ENCODE measurements at places on chromosomes 1 and 21.

GRCh38 chr1:176770066-176770465 lies 307.1 kb downstream of the PAPPA2 start:
- DNase-seq, result no peak

GRCh38 chr1:44200336-44200735 lies 12.9 kb upstream of the DMAP1 start:
- DNase-seq, result no peak

DNA sequence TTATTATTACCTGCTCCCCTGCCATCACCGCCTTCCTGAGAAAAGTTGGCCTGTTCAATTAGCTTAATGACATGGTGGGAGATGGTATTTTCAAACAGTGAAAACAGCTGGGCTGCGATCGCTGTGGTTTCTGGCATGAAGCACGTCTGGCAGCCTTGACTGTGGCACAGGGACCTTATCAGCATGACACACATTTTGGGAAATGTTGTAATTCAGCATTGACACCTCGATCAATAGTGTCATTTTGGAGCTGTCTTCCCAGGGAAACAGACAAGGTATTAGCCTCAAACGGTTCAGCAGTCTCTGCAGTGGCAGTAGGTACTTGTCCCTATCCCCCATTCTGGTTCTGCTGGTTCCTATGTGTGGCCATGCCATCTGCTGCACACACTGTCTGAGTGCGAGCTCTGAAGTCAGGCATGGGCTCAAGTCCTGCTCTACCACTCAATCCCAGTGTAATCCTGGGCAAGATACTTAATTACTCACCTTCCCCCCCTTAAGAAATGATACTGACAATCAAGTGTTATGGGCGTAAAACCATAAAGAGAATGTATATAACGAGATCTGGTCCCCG lies 154.5 kb upstream of the KCND3 start:
- no peak for DNase-seq

- no peak for DNase-seq
Observed at GRCh38 chr1:147628441-147628840, 41.9 kb downstream of the ACP6 start.

DNA sequence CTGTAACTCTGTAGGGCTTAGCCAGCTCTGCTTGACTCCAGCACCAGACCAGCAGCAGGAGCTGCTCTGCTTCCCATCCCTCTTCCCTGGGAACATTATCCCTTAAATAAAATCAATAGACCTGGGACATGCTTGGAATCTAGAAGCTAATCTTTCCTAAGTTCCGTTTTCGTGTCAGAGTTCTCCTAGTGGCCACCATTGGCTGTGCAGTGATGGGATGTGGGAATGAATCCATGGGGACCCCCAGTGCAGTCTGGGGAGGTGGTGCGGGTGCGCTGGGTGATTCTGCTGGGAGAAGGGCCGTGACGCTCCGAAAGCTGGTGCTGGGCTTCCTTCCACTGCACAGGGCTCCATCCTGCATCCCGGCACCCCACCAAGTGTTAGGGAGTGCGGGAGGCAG lies 202.7 kb downstream of the CAMTA1 start:
- DNase-seq, result no peak

DNA sequence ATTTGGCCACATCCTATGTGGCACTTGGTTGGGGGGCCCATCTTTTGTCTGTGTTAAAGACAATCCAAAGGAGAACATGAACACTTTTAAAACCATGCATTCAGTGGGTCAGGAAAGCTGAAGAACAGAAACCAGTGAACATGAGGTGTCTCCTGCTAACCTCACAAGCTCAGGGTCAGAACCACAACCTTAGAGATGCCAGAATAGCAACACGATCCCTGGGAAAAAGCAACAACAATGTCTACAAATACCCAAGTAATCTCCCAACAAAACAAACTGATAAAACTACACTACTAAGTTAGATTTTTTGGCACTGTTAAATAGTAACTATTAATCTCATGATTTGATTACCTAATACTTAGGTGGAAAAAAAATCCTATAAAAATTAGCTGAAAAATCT lies 34.1 kb upstream of the GNG4 start:
- no peak for DNase-seq

DNA sequence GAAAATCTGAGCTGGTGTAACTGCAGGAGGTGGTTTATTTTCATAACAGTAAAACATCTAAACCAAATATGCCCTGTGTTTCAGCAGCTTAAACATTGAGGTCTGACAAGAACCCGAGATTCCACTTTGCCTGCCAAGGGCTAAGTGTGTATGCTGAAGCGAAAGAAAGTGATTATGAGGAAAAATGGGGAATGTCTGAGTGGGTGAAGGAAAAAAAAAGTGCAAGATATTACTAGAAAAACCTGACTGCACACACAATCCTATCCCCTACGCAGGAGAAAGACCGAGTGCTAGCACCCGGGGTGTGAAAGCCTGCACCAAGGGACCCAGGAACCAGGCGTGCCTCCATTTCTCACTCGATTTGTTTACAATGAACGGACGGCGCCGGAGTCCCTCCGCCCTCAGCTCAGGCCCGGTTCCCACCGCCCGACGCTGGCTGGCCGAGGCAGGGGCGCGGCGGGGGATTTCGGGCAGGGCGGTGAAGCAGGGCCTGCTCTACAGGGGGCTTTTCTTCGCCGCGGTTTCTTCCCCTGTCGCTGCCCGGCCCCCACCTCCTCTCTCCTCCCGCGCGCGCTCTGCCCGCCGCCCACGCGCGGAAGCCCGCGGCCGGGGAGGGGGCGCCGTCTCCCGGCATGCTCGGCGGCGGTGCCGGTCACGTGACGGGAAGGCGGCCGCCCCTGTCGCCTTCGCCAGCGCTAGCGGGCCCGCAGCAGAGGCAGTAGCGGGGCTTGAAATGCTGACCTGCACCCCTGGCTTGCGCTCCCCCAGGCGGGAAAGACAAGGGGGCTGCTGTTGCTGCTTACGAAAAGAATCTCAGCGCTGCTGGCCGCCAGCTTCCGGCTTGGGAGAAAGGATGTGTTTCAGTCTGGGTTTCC lies 35.9 kb downstream of the ITPKB start:
- DNase-seq, result peak; percentile 94

GRCh38 chr1:245605480-245606156 lies 450.8 kb downstream of the KIF26B start:
- no peak for DNase-seq

DNA sequence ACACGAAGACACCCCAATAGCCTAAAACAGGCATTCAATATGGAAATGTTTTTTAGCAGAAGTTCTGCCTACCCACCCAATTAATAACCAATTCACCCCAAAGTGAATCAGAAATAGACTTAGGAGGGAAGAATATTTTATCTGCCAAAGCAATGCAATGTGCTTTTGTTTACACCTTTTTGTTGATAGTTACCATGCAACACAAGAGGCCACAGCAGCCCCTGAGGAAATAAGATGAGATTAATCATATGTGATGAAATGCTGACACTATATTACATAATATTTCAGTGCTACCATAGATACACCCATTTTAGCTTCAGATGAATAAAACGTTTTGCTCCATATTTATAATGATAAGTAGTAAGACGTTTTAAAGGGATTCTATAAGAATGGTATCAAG lies 60.9 kb upstream of the RGS2 start:
- no peak for DNase-seq

DNA sequence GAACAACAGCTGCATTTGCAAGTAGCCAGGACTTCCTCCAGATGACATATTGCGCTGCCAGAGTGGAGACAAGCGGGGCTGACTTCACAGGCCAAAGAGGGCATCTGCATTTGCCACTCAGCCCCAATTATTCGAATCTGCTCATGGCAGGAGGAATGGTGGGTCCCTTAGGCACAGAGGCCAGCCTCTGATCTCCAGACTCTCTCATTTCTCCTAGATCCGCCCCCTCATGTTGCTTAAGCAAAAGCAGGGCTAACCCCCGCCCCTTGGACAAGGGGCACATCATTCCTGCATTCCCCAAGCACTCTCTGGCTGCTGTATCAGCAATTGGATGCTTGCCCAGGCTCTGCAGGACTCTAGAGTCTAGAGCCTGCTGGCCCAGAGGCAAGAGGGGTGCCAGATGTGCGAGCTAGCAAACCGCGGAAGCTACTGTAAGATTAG lies 262.4 kb downstream of the ST6GALNAC3 start:
- no peak for DNase-seq

- DNase-seq, result peak; percentile 70
Observed at GRCh38 chr1:224503161-224504118, 68.8 kb upstream of the WDR26 start.

DNA sequence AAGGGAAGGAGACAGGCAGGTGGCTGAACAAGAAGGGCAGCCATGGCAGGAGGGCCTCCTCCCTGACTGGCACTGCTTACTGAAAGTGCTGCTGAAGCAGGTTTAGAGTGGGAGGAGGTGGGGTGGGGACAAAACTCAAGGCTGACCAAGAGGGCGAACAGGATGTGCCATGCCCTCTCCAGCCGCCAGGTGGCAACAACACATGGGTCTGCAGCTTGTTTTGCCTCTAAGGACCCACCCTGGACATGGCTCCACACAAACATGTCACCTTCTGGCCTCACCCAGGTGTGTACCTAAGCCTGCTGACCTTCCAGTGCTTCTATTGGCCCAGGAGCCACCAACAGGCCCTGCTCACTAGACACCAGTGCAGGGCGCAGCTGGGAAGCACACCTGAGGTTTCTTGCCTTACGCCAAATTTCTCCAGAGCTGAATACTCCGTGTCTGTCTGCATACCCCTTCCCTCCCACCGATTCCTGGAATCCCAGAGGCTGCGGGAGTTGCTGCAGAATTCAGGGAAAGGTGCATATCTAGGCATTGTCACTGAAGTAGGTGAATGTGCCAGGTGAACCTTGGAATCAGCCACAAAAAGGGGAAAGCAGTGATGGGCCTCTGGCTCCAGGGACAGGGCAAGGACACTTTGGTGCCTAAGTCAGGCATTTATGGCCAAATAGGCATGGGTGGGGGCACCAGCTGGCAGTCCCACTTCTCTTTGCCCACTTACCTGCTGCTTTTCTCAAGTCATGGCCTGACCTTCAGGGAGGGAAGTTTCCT lies 5.3 kb downstream of the PSRC1 start:
- peak; percentile 81 for DNase-seq

- no peak for DNase-seq
Observed at GRCh38 chr1:230906226-230906625, 37.9 kb upstream of the C1orf198 start.

DNA sequence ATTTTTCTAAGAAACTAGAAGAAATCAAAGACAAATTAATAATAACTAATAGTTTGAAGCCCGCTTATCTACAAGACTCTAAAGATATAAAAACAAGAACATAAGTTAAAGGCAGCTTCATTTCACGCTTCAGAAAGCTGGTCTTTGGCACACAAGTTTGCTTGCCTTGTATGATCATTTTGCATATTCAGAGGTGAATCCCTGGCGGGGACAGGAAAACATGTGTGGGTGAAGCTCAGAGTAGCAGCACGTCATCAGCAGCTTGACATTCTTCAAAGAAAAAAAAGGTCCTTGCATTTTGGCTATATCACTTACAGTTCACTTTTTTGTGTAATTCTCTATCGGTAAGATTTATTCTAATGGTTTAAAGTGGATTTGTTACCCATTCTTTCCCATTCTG lies 1911.8 kb downstream of the MRPL39 start:
- no peak for DNase-seq

DNA sequence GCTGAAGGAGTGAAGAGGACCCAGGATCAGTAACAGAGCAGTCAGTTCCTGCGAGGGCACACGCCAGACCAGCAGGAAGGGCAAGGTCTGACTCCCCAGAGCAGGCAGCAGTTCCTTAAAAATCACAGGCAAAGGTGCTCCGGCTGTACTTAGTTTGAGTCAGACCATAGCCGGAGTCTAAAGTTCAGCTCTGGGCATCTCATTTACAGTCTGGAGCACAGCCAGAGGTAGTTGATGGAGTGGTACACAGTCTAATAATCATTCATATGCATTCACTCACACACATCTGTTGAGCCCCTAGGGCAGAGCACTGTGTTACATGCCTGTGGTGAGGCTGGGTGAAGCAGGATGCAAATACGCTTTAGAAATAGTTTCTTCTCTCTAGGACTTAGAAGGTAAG lies 7.3 kb upstream of the AMIGO1 start:
- no peak for DNase-seq

- no peak for DNase-seq
Observed at GRCh38 chr1:218527737-218528136, 182.6 kb downstream of the TGFB2 start.

DNA sequence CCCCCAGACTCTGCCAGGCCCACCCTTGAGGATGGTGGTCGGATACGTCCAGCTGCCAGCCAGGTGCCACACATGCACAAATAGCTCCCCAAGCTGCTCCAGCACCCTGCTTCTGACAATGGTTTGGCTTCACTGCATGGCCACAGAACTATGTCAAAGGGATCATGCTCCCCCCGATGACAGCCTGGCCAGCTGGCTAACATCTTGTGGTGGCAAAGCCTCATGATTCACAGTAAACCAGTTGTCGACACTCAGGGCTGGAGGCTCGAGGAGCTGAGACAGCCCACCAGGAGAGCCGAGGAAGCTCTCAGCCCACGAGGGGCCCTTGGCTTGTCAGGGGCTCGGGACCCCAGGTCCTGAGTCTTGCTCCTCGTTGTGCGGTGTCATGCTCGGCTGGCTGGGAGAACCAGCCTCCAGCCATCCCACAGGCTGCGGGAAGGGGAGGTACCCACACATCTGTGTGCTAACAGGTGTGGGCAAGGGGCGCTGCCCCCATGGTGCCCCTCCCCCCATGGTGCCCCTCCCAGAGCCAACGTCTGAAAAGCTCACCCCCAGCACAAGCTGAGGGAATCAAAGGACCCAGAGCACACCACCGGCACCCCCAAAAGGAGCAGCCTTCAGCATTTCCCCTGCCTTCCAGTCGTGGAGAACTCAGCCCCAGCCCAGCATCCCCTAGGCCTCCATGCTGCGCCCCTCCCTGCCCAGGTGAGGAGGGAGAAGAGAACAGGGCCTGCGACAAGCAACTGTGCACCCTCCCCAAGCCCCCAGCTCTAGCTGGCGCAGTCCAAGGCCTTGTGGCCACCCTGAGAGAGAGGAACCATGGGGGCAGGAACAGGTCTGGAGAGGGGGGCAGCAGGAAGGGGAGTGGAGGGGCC lies 41.2 kb downstream of the KIF21B start:
- DNase-seq, result no peak

DNA sequence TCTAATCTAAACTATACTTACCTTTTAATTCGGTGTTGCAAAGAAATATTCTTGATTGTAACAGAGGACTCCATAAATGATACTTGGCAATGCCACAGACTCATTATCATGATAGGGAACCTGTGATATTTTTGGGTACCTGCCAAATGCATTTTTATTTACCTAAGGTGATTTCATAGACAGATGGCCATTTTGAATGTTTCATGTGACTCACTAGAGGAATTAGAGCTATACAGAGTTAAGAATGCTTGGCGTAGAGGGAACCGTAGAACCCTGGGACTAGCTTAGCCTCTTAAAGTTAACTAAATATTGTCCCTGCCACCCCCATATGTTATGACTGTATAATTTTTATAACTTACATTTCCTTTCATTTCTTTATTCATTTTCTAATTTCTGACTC lies 136.1 kb downstream of the DISP1 start:
- DNase-seq, result no peak

DNA sequence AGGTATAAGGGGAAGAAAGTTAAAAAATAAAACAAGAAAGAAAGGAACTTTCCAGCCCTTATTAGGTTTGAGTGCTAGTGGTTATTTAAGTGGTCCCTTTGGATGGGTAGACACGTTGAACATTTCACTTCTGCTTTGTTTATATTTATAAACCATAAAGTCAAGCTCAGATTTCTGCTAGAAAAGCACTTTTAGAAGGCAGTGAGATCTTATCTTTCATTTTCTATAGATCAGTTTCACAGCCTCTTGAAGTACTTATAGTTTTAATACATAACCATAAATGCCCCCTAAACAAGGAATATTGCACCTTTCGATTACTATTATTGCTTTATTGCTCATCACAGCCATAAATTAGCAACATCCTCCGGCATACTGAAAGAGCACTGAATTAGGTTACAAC lies 446.8 kb upstream of the PLXNA2 start:
- no peak for DNase-seq
